DMS79 (cell line): ENCODE measurements at places on chromosomes 5 and 9.

DNA sequence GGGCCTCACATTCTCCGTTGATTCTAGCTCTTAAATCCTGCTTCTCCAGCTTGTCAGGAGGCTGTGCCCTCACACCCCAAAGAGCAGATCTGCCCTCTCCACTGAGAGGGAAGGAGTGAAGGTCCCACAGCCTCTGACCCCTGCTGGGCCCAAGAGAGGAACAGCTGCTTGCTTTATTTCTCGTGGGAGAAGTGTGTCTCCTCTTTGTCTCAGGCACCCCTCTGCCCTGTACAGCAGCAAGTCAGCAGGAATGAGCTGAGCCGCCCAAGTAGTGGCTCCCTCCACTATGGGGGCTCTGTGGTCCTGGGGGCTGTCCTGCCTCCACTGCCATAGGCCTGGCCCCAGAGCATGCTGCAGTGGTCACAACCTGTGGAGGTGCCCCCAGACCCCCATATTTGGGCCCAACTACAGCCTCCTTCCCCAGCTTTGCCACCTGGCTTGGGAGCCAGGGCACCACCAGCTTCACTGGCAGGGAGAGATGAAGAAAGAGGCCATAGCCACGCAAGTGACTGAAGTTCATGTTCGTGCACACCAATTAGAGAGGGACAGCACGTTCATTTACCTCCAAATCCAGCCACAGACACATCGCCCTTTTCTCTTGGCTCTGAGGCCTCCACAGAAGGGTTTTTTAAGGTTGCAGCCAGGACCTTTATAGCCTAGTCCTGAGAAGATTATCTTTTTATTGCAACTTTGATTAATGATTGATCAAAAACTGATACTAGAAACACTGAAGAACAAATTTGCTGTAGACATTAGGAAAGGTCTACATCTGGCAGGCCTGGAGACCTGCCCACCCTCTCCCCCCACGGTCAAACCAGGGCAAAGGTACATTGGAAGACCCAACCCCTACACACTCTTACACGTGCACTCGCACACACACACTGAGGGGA is 27.5 kb downstream of the IRF1 start:
- DNase-seq, result no peak

GRCh38 chr5:6660688-6661087 is 27.4 kb downstream of the SRD5A1 start:
- DNase-seq, result no peak

GRCh38 chr5:57259704-57260103 is 85.8 kb downstream of the GPBP1 start:
- no peak for DNase-seq

GRCh38 chr5:40071870-40072269 is 607.8 kb upstream of the PTGER4 start:
- no peak for DNase-seq

GRCh38 chr9:29976981-29977380 is 2403.7 kb upstream of the C9orf72 start:
- DNase-seq, result no peak

DNA sequence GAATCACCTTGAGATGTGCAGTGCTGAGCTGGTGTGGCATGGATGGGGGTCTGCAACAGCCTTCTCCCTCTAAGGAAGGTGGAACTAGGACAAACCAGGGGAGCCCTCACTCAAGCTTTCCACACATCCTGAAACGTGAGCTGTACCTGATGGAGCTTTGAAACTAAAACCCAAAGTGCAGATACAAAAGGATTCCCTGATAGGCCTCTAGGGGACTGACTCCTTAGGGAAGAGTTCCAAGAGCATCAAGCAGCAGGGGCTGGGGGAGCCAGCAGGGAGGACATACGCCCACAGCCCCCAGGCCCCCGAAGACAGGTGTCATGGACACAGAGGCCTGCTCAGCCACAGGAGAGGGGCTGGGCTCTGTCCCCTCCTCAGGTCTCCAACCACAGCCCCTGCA is 17.7 kb downstream of the ARHGEF37 start:
- DNase-seq, result no peak
